Stimulated activated naive CD4-positive, alpha-beta T cell (primary cell): ENCODE measurements at places on chromosomes 11 and 22.

DNA sequence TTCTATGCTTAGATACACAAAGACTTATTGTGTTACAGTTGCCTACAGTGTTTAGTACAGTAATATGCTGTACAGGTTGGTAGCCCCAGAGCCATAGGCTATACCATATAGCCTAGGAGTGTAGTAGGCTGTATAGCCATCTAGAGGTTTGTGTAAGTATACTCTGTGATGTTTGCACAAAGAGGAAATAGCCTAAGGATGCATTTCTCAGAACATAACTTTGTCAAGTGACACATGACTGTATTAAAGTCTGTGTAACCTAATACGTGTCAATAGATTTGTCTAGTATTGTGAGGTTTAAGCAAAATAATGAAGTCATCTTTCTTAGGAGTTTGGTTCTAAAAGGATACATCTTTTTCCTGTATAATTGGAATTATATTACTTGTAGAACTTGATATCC lies 5.5 kb downstream of the ZC3H12C start:
- DNase-seq = no peak

GRCh38 chr11:3796801-3797328 lies 489 bp downstream of the NUP98 start:
- DNase-seq = no peak

DNA sequence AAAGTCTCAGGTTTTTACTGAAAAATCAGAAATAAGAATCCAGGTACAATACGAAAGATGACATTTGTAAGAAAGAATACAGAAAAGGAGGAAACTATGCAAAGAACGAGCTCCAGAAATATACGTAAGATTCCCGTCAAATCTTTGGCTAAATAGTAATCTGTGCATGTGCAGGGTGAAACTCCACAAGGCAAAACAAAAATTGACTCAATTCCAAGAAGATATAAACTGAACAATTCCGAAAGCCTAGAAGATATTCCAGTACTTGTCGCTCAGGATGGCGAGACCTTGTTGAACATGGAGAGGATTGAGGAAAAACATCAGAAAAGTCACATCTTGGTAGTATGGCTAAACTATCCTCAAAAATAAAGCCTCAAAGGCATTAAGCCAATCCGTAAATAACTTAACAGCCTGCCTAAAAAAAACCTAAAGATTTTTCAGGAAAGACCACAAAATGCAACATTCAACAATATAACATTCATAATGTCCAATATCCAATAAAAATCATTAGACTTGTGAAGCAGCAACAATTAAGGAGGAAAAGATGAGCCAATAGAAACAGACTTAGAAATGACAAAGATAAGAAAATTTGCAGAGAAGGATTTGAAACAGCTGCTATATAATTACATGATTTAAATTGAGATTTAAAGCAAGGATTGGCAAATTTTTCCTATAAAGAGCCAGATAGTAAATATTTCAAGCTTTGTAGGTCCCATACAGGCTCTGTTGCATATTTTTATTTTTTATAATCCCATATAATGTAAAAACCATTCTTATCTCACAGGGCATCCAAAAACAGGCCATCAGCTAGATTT lies 166.4 kb upstream of the UBASH3B start:
- DNase-seq = no peak

- no peak for DNase-seq
Measured at GRCh38 chr11:60880643-60881282, 13.4 kb downstream of the ZP1 start.

DNA sequence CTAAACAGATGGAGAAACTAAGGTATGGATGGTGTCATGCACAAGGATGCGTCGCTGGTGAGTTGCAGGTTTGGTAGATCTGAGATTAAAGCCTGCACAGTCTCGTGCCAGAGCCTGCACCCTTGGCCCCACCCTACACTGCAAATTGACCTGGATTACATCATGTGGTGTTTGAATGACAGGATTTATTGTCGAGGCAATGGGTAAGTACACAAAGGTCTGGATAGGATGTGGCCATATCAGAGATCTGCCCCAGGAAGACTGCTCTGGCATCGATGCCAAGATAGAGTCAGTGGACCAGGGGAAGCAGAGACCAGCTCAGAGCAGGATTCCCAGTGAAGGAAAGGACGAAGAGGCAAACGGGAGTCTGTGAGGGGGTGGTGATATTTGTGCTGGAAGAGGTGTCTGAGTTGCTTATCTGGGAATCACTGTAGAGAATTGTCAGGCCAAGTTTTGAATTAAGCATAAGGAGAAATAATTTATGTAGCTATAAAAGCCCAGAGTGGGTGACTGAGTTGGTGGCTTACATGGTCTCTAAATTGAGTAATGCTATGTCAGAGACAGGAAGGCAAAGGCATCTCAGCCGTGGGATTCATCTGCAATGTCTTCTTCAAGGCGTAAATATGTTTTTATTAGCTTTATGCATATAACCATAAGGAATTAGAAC lies 499.6 kb upstream of the B3GAT1 start:
- DNase-seq = no peak

DNA sequence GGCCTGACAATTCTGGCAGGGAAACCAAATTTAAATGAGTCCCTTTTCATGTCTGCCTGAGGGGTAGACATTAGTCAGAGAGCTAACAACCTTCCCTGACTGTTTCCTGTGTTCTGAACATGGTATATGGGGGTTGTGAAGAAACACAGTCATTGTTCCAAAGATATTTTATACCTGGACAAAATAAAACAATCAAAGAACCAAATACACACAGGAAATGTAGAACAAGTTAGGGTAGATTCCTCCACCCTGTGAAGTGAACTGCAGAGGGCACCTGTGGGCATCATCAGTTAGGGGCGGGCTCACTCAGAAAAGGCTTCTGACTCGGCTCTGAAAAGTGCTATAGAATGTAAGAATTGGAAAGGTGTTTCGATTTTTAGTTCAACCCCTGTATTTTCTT lies 231.9 kb upstream of the CADM1 start:
- no peak for DNase-seq

GRCh38 chr11:73192272-73192671 lies 25.8 kb upstream of the P2RY2 start:
- DNase-seq = no peak

DNA sequence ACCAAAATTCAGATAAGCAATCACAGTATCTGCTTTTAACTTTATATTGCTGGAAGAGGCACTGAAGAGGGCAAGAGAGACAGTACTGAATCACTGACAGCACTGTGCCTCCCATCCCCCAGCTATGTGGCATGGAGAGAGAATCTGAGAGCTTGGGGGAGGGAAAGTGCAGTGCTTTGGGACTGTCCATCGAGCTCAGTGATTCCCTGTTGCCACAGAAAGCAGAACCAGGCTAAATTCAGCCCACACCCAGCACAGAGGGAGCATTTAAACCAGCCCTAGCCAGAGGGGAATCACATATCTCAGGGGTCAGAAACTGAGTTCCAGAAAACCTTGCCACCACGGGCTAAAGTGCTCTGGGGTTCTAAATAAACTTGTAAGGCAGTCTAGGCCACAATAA lies 44.3 kb downstream of the KCNQ1 start:
- DNase-seq = no peak

DNA sequence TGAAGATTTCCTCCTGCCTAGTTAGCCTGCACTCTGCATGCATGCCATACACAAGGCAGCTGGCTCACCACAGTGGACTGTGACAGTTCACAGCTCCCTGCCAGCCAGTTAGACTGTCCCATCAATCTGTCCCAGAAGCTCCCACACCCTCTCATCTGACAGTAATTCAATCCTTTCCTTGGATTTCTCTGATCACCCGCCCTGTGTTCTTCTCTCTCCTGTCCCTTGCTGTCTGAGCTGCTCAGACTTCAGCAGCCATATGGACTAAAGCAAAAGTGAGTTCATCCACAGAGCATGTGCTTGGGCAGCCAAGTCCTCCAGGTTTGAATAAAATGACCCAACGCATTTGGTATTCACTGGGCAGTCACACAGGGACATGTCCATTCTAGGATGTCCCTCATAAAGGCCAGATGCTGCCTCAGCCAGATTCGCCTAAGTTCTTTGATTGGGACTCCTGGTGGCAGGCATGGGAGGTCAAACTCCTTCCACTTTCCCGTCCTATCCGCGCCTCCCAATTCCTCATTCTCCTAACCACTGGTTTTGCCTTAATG lies 54.5 kb upstream of the ZBTB44 start:
- DNase-seq = no peak

DNA sequence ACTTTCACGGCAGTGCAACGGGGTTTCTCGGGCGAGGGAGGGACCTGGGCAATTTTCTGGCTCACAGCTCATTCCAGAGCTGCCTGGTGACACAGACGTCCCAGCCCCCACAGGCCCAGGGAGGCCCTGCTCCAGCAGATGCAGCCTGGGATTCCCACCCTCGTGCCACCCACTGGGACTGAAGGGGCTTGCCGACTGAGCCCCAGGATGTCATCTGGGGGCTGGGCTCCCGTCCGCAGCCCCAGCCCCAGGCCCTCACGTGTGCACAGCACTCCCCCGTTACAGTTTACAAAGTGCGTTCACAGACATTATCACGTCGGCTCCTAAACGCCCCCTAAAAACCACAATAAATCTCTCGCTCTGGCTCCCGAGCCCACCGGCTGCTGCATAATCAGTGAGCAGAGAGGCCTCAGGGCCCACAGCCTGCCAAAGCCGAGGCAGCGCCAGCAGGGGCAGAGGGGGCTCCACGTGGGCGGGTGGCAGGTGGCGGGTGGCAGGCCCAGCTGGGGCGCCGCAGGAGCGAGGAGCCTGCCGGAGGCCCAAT lies 76.9 kb upstream of the TCF20 start:
- DNase-seq = no peak

DNA sequence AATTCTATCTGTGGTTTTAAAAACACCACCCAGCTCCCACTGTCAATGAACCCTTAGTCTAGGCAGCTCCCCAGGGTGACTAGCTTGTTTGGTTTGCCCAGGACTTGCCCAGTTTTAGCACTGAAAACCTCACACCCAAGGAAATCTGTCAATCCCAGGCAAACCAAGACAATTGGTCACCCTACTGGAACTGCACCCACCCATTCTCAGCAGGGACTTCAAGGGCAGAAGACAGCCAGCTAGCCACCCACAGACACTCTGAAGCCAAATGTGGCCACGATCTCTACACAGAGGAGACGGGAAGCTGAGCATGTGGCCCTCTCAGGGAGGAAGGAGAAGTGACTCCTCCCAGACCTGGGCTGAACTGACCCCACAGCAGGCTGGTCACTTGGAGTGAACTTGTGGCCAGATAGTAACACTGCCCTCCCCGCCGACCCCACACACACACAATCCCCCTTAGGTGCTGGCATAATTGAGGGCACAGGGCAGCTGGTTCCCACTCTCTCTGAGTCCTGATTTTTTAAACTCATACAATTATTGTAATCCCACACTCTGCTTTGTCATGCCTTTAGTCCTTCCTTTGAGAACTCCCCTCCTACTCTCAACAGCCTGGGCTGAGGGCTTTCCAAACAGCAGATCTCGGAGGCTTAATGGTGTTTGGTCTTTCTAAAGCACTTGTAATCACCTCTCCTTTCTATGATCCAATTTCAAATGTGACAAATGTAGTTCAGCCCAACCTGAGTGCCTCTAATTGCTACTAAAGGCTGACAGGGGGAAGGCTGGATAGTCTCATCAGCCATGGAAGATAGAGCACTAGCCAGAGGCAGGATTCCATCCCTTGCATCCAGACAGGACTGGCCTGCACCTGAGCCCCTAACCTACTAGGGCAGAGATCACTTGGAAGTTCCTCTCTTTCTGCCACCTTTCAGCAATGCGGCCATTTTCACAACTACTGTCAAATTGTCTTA lies 74.7 kb upstream of the DRD2 start:
- no peak for DNase-seq

DNA sequence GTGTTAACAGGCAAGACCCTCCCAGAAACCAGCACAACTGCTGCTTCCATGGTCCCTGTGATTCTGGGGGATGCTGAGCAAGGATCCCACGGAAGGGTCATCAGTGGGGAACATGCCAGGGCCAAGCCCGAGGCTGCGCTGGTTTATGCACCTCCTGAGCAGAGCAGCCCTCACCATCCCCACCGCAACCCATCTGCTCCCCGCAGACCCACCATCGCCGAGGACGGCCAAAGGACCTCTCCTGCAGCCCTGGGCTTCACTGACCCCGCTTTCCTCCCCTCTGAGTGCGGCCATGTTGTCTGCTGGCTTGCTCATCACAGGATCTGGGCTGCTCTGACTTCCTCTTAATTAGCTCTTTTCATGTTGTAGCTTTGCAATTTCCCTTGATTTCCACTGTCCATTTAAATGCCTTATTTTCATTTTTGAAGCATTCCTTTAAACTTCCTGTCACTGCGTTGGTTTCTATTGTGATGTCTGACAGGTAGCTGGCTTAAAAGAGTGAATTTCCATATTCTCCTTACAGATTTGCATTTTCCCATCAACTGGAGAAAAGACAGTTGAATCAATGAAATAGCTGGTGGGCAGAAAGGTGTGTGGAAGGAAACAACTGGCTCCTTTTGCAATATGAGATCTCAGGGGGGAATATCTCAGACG lies 14.9 kb downstream of the TP53AIP1 start:
- DNase-seq = no peak

DNA sequence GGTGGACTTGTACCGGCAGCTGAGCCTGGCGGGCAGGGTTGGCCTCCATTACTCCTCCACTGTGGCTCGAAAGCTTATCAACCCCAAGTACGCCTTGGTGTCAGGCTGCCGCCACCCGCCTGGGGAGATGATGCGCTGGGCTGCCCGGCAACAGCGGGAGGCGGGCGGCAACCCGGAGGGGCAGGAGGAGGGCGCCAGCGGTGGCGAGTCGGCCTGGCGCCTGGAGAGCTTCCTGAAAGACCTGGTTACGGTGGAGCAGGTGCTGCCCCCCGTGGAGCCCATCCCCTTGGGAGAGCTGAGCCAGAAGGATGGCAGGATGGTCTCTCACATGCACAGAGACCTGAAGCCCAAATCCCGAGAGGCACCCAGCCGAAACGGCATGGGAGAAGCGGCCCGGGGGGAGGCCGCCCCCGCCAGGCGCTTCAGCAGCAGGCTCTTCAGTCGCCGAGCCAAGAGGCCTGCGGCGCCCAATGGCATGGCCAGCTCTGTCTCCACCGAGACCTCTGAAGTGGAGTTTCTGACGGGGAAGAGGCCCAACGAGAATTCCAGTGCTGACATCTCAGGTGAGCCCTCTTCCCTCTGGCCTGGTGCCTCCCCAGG lies 26.7 kb downstream of the FAM83F start:
- no peak for DNase-seq

GRCh38 chr11:61120706-61121191 lies 18.5 kb downstream of the CD5 start:
- DNase-seq = no peak

GRCh38 chr22:25453557-25453956 lies 110.9 kb upstream of the GRK3 start:
- no peak for DNase-seq

DNA sequence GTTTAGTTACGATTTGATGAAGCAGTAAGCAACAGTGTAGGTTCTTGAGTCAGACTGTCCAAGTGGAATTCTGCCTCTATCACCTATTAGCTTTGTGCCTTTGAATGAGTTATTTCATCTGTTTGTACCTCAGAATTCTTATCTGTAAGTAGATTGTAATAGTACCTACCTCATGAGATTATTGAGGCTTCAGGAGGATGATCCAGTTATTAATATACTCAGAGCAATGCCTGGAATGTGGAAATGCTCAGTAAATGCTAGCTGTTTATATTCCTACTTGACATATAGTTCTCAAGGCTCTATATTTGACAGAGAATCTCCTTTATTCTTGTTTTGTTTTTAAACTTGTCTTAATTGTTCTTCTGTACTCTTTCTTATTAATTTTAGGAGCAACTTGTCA lies 70.1 kb downstream of the SFI1 start:
- DNase-seq = no peak

GRCh38 chr11:26755762-26756161 lies 33.9 kb upstream of the SLC5A12 start:
- no peak for DNase-seq
